ENCODE measurements at places on chromosomes 11 and 22. TPM values are rescaled to one million over a fixed set of nuclear protein-coding genes. Genes with fewer than 3 reads are reported as not detected.

Gene EFEMP2
- total RNA-seq = 81.7 TPM

Gene TYR
- not detected for total RNA-seq

DNA sequence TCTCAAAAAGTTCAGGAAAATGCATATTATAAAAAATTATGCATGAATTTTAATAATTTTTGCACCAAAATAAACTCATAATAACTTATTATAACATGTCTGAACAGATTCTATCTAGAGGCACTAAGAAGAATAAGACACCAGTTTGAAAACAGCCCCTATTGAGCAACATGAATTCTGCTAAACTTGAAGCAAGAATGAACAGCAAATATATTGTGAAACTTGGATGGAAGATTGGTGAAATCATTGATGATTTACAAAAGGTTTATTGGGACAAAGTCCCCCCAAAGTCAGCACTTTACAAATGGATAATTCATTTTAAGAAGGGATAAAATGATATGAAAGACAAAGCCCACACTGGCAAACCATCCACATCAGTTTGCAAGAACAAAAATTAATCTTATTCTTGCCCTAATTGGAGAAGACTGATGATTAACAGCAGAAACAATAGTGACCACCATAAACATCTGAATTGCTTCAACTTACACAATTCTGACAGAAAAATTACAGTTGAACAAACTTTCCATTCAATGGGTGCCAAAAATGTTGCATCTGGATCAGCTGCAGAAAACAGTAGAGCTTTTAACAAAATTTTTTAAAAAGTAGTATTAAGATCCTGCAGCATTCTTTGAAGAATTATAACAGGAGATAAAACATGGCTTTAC, 257.5 kb upstream of the FAT3 start:
- DNase-seq = no peak

GRCh38 chr22:49396817-49397216, 430.9 kb downstream of the BRD1 start:
- no peak for DNase-seq

DNA sequence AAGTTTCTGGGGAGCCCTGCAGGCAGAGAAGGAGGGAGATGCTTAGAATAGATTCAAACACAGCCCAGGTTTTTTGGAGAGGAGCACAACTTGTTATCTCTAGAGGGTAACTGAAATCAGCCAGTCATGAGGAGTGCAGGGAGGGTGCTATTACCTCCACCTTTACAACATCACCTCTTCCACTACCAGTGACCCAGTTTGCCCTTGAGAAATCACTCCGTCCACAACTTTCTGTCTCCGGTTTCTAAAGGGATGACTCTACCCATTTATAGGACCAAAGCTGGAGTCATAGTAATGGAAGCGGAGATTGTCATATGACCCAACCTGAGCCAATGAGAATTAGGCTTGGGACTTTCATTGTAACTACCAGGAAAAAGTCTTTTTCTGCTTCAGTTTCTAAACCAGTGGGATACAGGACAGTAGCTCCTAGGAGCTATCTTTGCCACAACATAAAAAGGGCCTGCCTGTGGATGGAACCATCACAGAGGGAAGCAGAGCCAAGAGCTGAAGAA, 131.2 kb upstream of the SERPIND1 start:
- DNase-seq = no peak

Gene KLHL22
- total RNA-seq = 24.2 TPM

- no peak for DNase-seq
Observed at GRCh38 chr11:11505692-11506091, 116.1 kb downstream of the GALNT18 start.

GRCh38 chr22:49960159-49961004, at the start of gene PIM3:
TSS of gene PIM3 (plus strand) at chr22:49960772. CDS start at chr22:49960948, 176 bp downstream.
- peak; percentile 97 for DNase-seq

- no peak for DNase-seq
Observed at GRCh38 chr11:116167706-116168458, 604.9 kb downstream of the BUD13 start.

Gene NEFH
- 0.09 TPM for total RNA-seq

- no peak for DNase-seq
Observed at GRCh38 chr11:123461164-123461563, 31.1 kb downstream of the GRAMD1B start.

- no peak for DNase-seq
Observed at GRCh38 chr11:133635244-133635739, 103.0 kb upstream of the OPCML start.

- no peak for DNase-seq
Observed at GRCh38 chr22:29454276-29454675, 15.9 kb downstream of the RFPL1 start.

Gene OR2D3
- not detected for total RNA-seq

All from endothelial cell of umbilical vein (primary cell).